ENCODE measurements at places on chromosomes 12 and 14.

DNA sequence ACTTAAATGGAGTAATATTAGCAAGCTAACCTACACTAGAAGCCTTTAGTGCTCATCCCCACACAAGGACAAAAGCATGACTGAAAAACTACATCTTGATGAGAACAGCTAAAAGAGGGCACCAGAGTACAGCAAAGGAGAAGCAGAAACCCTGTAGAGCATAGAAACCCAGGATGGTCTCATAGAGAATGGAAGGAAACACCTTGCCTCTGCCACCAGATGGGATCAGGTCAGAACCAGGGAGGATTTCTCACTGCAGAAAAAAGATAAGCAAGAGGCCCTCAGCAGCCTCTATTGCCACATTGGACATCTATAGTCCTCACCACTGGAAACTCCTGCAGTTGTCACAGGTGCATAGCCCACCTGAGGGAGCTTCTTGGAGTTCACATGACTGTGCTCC is 13.6 kb upstream of the ZNF705A start:
- DNase-seq: no peak

DNA sequence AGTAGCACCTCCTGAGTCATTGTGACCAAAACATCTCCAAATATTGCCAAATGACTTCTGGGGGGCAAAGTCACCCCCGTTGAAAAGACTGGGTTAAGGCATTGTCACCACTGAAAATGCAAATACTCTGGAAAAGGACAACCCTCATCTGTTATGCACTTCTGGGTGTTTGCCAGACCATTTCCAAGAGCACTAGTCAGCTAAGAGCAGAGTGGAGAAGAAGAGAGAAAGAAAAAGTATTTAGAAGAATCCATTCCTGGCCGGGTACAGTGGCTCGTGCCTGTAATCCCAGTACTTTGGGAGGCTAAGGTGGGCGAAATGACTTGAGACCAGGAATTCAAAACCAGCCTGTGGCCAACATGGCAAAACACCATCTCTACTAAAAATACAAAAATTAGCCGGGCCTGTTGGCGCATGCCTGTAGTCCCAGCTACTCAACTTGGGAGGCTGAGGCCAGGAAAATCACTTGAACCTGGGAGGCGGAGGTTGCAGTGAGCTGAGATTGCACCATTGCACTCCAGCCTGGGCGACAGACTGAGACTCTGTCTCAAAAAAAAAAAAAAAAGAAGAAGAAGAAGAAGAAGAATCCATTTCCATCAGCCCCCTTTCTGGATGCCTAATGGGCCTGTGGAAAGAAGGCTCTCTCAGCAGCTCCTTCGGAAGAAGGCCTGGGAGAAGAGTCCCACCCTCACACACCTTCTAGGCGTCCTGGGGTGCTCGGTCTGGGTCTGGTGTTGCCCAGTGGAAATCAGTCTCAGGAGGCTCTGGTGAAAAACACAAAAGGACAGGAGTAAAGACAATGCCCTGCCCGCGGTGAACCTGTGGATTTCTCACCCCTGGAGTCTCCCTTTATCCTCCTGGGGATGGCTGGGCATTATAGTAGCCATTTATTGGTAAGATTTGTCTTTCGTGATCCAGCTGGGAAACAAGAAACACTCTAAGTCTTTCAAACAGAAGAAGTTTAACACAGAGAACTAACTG is 3.5 kb upstream of the LTBR start:
- DNase-seq: no peak

GRCh38 chr12:22256605-22257004 is 77.9 kb downstream of the ST8SIA1 start:
- DNase-seq: no peak

- no peak for DNase-seq
Measured at GRCh38 chr14:64696355-64696857, 7.8 kb upstream of the PLEKHG3 start.

DNA sequence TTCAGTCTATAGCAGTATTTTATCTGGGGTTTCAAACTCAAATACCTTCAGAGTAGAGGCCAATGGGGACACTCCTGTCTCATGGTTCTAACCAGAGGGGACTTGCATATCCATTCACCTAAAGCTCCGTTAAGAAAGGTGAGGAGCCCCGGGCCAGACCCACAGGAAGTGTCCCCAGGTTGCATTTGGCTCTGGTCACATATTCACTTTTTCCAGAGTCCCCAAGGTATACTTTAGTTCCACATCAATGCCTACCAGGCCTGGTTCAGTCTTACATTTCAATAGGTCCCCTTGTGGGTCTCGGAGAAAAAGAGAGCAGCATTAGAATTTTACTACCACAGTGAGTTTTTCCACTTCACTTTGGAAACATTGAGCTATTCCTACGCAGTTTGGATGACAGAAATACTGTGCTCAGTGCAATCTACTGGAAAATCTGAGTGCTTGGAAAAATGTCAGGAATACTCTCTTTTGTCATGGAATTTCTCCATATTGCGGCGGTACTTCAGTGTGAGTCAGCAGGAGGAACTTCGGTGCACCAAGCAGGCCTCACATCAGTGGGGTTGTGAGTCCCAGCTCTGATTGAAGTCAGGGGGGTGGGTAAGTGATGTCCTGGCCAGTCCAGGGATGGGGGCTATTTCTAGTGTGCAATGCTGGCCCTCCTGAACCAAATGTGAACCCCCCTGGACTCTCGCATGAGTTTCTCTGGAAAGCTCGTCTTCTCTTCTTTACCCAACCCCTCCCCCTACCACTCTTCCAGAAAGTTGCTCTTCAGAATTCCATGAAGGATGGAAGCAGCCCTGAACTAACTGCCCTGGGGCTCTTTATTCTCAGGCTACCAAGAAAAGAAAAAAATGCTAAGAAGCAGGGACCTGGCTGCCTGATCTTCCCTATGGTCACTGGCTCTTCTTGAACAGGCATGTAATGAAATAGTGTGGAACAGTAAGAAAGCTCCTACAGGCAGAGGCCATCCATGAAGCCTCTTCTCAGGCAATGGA is 184.7 kb downstream of the PRKCH start:
- no peak for DNase-seq

GRCh38 chr12:62522984-62523383 is 56.4 kb downstream of the MON2 start:
- peak; percentile 5 for DNase-seq

GRCh38 chr14:94225460-94226378 is 51.6 kb downstream of the PPP4R4 start:
- no peak for DNase-seq

DNA sequence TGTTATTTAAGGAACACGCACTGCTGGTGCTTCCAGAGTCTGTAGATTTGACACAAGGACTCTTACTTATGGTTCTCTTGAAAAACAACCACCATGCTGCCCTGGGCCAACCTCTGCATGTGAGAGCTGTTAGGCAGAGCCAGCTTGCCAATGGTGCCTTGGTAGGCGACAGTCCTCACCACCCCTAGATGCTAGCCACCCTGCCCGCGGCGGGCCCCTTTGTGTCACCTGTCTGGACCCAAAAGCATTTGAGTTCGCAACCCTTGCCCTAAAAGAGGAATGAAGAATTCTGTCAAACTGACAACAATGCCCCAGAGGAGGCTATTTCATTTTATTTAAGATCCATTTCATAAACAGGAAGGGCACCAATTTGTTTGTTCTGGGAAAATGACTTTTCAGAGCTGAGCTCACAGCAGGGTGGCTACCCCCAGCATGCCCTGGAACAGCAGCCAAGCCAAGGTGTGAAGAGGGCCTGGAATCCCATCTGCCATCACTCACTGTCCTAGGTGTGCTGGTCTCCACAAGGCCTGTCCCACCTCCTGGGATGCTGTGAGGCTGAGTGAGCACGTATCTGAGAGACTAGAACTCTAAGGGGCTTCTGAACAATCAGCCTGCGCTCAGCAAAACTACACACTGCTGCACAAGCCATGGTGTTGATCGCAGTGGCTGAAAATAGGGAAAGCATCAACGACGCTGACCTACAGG is 63.8 kb upstream of the FZD10 start:
- no peak for DNase-seq
